ENCODE measurements at places on chromosomes 7 and 10.

DNA sequence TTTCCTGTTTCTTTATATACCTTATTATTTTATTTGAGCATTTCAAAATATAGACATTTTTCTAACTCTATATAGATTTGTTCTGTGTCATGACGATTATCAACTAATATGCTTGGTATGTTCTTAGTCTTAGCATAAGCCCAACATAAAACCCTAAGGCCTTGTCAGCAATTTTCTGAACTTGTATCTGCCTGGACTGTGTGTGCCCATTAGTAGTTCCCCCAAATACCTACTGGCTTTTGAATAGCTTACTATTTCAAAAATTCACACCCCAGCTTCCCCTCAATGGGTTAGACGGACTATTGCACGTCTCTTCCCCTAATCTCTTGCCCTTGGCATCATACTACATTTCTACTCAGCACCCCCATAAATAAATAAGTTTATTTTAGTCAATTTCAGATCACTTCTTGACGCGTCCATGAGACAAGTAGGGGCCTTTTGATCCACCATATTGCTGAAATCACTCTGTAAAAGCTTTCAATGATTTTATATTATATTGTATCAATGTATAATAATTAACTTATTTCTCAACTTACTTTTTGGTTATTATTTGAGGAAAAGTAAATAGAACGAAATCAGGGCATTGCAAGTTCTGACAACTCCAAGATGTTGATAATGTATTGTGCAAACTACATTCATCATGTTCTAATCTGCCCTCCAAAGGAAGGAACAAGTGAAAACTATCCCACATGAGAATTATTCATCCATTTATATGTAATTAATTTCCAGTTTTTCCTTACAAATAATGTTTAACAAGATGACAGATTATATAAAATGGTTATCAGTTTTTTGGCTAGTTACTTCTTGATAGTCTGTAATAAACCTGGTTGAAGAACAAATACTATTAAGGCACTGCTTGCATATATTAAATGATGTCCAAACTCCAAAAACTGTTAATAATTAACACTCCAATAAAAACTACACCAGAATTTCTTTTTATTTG, 1.1 kb upstream of the AKR1C3 start:
- DNase-seq, result no peak

GRCh38 chr7:81175275-81175940, 256.6 kb upstream of the SEMA3C start:
- no peak for DNase-seq

DNA sequence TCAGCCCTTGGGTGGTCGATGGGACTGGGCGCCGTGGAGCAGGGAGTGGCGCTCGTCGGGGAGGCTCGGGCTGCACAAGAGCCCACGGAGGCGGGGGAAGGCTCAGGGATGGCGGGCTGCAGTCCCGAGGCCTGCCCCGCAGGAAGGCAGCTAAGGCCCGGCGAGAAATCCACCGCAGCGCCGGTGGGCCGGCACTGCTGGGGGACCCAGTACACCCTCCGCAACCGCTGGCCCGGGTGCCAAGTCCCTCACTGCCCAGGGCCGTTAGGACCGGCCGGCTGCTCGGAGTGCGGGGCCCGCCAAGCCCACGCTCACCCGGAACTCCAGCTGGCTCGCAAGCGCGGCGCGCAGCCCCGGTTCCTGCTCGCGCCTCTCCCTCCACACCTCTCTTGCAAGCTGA, 138.4 kb downstream of the BAMBI start:
- peak; percentile 44 for DNase-seq

DNA sequence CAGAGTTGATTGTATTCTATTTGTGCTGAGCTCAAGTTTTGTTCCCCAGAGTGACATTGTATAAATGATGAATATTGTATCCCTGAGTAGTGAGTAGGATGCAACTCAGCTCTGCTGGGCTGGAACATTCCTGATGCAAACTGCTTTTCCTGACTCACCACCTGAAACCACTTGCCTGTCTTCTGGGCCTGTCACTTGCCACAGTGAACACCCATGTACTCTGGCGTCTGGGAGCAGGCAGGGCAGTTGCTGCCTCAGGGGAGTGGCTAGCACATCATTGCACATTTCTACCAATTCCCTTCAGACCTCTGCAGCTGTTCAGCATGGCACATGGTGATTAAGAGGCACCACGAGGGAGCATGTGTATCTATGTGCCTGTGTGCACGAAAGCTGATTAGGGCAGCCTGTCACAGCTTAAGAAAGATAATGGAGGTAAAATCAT, 157.3 kb downstream of the SND1 start:
- no peak for DNase-seq

GRCh38 chr10:61882621-61883370, 18.7 kb upstream of the ARID5B start:
- DNase-seq, result no peak

GRCh38 chr10:72068901-72069446, 19.4 kb downstream of the SPOCK2 start:
- DNase-seq, result no peak

DNA sequence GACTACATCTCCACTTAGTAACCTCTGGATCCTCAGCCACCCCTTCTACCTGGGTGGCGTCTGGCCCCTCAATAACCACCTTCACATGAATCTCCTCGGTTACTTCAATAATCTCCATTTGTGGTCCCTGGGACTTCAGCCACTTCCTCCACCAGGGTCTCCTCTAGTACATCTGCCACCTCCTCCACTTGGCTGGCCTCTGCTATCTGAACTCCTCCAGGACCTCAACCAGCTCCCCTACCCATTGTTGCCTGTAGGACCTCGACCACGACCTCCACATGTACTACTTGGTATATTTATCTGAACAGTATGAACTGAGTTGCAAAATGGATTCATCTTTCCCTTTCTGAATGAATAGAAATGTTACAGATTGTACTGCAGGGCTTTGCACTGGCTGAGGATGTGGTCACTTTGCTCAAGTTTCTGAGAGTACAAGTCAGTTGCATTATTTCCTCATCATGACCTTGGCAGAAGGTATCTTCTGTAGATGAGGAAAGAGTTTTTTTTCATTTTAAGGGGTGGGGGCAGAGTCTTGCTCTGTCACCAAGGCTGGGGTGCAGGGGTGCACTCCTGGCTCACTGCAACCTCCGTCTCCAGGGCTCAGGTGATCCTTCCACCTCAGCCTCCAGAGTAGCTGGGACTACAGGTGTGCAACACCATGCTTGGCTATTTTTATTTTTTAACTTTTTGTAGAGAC, 36.0 kb downstream of the MAT1A start:
- DNase-seq, result peak; percentile 70

GRCh38 chr7:132516042-132516840, 60.0 kb downstream of the PLXNA4 start:
- DNase-seq, result no peak

- DNase-seq, result no peak
Observed at GRCh38 chr7:44163591-44163990, 22.5 kb upstream of the MYL7 start.

DNA sequence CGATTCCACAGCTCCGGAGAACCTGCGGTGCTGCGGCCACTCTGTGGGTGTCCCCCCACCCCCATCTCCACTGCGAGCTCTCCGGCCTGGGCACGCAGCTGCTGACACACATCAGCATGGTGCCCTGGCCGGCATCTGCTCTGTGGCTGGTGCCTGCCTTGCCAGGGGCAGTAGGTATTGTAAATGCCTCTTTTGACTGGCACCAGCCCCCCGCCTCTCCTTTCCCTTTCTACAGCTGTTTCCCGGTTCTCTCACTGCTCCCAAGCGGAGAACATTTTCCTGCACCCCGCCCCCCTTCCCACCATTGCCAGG, 357.1 kb upstream of the ZNF32 start:
- no peak for DNase-seq

GRCh38 chr7:34163956-34164355, 258.6 kb downstream of the BMPER start:
- no peak for DNase-seq

GRCh38 chr10:6498771-6499170, 81.3 kb downstream of the PRKCQ start:
- no peak for DNase-seq

GRCh38 chr7:107262857-107263256, 94.1 kb downstream of the HBP1 start:
- no peak for DNase-seq

GRCh38 chr7:108568801-108569380, 615 bp downstream of the THAP5 start:
- no peak for DNase-seq

DNA sequence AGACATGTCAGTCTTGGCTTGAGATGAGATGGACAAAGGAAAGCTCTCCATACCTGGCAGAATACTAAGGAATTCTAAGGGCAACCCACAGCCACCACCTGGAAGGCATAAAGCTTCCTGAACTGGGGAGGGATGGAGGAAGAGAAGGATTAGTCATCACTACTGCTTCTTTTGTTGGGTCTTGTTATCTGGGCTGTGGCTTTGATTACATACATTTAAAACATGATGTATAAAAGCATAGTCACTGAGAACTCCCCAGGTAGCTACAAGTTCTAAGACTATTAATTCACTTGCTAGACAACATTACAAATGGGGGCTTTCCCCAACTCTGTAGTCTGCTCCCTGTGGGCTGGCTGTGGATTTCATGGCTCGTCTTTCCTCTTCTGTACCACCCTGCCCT, 58.2 kb downstream of the RBM33 start:
- DNase-seq, result no peak

GRCh38 chr7:85160223-85160622, 26.6 kb downstream of the SEMA3D start:
- DNase-seq, result no peak

GRCh38 chr7:620056-620455, 100.4 kb upstream of the PDGFA start:
- DNase-seq, result no peak

GRCh38 chr10:50469778-50470193, 154.0 kb downstream of the SGMS1 start:
- DNase-seq, result no peak

- no peak for DNase-seq
Observed at GRCh38 chr10:17064435-17064834, 65.2 kb downstream of the CUBN start.

DNA sequence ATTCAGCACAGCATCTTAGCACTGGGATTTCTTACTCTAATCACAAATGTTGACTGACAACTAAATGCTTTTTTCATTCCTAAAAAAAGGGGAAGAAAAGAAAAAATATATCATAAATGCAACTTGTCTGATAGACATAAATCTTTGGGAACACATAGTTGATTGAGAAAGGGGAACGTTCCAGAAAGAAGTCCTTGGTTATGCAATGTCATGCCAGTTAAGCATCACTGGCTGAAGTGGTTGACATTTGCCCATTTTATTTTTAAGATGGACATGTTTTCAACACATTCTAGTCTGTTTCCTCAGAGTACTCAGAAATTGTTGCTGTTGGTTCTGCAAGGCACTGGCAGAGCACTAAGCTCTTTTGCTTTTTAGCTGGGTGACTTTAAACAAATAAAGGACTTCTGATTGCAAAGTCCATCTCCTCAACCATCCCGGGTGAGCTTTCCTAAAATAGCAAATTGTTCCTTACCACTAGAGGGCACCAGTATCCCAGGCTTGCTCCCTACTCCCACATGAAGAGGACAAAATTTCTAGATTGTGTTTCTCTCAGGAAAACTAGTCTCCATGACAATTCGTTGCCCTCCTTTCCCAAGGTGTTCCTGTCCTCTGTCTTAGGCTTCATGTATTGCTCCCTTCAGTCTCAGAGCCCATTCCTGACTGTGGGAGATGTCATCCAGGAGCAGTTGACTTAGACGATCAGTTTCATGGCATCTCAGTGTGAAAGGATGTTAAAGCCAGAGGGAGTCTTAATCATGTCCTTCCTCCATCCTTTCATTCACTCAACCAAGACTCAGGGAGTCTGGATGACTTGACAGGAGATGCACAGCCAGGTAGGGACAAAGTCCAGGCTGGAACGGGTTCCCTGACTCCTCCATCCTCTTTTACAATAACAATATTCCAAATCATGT, 23.9 kb downstream of the OPALIN start:
- DNase-seq, result no peak

GRCh38 chr7:105835441-105835840, 41.0 kb downstream of the ATXN7L1 start:
- no peak for DNase-seq

DNA sequence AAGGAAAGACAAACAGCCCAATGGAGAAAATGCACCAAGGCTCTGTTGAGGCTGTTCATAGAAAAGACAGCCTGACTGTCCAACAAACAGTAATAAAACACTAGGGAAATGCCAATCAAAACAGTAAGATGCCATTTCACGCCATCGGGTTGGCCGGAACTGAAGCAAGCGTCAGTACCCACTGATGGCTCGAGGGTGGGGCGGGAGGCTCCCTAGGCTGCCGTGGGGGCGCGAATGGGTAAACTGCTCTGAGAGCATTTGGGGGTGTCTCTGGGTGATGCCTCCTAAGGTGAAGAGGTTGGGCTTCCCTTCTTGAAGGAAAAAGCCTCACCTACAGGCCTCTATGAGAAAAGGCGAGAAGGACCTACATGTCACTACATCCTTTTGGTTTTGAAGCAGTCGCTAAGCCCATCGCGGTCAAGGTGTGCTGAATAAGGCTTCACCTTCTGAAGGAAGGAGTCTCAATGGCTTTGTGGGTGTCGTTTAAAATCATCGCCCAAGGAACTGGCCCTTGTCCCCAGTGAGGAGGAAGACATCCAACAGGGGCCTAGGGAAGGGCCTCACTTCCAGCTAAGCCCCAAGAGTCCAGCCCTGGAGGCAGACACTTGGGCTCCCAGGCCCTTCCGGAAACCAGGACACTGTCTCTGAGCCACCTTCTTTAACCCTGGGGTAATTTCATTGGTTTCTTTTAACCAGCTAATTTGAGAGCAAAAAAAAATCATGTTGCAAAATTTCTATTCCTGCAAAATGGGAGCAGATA, 98.5 kb upstream of the PPP2R2D start:
- no peak for DNase-seq

DNA sequence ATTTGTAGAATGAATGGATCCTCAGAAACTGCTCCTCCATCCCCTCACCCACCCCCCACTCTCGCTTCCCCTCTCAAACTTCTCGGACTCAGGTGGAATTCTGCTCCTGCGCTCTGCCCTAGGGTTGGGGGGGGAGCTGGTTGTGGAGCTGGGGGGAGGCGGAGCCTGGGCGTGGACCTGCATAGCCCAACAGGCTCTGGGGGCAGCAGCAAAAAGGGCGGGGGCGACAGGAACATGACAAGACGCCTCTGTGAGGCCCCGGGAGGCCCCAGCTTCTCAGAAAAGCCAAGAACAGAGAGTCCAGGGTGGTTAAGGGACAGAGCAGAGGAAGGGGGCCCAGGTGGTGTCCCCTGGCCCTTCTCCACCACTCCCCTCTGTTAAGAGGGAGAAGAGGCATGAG, 3.5 kb downstream of the TSC22D4 start:
- no peak for DNase-seq

DNA sequence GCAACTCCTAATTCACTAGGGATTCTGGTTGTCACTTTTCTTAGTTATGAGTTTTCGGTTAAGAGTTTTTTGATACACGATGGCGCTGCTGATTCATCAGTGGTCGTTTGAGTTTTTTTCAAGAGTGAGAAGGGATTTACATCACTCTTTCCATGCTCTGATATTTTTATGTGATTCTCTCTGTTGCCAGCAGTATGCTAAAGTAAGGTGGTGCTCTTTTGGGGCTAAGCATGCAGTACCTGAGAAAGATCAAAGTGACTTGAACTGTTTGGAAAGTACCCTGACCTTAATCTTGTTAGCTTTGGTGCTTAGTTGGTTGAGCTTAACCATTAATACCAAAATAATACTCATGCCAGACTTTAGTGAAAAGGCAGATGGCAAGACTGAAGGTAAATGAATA, 28.1 kb downstream of the STAMBPL1 start:
- no peak for DNase-seq

Measured in vagina (tissue), 2 donors.